ENCODE measurements at places on chromosomes 2 and 18. TPM values are rescaled to one million over a fixed set of nuclear protein-coding genes. Genes with fewer than 3 reads are reported as not detected.

RNF149 gene
- 43.9 TPM for total RNA-seq

TMEM247 gene
- not detected for total RNA-seq

TMEFF2 gene
- total RNA-seq = under 0.01 TPM

EGR4 gene
- not detected for total RNA-seq

OTOF gene
- 11.8 TPM for total RNA-seq

LYG2 gene
- not detected for total RNA-seq

RNF181 gene
- 174 TPM for total RNA-seq

HRH4 gene
- total RNA-seq = not detected

SPDYA gene
- 1.3 TPM for total RNA-seq

DNER gene
- 0.82 TPM for total RNA-seq

ATP8B1 gene
- 66.6 TPM for total RNA-seq

CNTNAP5 gene
- total RNA-seq = under 0.01 TPM

CDC42EP3 gene
- total RNA-seq = 21.2 TPM

NCKAP5 gene
- total RNA-seq = 1.4 TPM

BOLL gene
- not detected for total RNA-seq

LAMA3 gene
- 12.6 TPM for total RNA-seq

KCNG2 gene
- total RNA-seq = not detected

TXNDC2 gene
- not detected for total RNA-seq

DSC1 gene
- not detected for total RNA-seq

ASB1 gene
- total RNA-seq = 15.2 TPM

PCARE gene
- not detected for total RNA-seq

SLC9A4 gene
- total RNA-seq = under 0.01 TPM

ZNF638 gene
- 187 TPM for total RNA-seq

ING5 gene
- total RNA-seq = 28.6 TPM

CXCR1 gene
- not detected for total RNA-seq

BCL11A gene
- 1.1 TPM for total RNA-seq

SERPINB13 gene
- total RNA-seq = not detected

MALL gene
- total RNA-seq = 47.9 TPM

GYPC gene
- total RNA-seq = 275 TPM

ABHD1 gene
- not detected for total RNA-seq

VSNL1 gene
- total RNA-seq = not detected

RNF125 gene
- total RNA-seq = 4.8 TPM

DNAH6 gene
- not detected for total RNA-seq

FAM117B gene
- 0.81 TPM for total RNA-seq

SNORC gene
- 0.63 TPM for total RNA-seq

EMILIN2 gene
- total RNA-seq = 4.0 TPM

RNF138 gene
- 29.8 TPM for total RNA-seq

NPHP1 gene
- total RNA-seq = 1.9 TPM

DNAJC5G gene
- 0.16 TPM for total RNA-seq

GPBAR1 gene
- total RNA-seq = 0.16 TPM

ASNSD1 gene
- 58.4 TPM for total RNA-seq

PLGLB2 gene
- 0.65 TPM for total RNA-seq

Data from bladder microvascular endothelial cell (primary cell).